Stimulated activated effector memory CD8-positive, alpha-beta T cell treated with anti-CD3 and anti-CD28 coated beads, Interleukin-12 subunit alpha, Interleukin-12 subunit beta, amount 100 ng/mL, for 72 hours (primary cell): ENCODE measurements at places on chromosomes 12 and 14.

GRCh38 chr12:124430491-124430890, 135.6 kb downstream of the RFLNA start:
- DNase-seq = no peak

- DNase-seq = peak; percentile 83
Measured at GRCh38 chr12:118055144-118055557, 5.8 kb downstream of the WSB2 start.

DNA sequence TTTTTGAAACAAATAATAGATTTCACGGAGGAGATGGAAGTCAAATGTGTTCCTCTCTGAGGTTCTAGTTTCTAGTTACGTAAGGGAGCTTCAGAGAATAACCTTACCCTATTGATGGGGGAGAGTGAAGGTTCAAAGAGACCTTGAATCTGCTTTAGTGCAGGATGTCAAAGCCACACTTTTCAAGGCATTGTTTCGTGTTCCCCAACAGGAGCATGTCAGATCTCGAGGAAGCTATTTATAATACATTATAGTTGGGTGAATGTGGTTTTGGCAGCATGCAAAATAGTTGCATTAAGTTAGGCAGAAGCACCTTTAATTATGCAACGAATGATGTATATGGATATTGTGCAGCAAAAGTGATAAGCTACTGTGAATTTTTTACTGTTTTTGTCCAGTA, 614.9 kb downstream of the SLC16A7 start:
- DNase-seq = no peak

GRCh38 chr12:123873793-123874192, 98.8 kb downstream of the CCDC92 start:
- DNase-seq = no peak

DNA sequence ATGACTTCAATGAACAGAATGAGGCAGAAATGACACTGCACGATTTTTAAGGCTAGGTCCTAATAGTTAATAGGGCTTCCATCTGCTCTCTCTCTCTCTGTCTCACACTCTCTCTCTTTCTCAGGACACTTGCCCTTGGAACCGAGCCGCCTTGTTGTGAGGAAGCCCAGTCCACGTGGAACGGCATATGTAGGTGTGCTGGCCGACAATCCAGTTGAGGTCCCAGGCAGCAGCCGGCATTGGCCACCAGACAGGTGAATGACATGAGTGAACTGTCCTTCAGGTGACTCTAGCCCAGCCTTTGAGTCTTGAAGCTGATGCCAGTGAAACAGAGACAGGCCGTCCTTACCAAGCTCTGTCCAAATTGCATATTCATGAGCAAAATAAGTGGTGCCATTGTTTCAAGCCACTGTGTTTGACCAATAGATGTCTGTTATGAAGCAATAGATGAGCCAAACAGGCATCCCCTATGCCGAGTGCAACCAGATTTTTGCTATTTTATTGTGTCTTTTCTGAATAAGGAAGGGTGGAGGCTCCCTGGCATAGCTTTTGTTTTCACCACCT, 217.5 kb upstream of the LHX5 start:
- DNase-seq = no peak

- no peak for DNase-seq
Measured at GRCh38 chr12:55467836-55468235, 2.1 kb downstream of the OR6C70 start.

DNA sequence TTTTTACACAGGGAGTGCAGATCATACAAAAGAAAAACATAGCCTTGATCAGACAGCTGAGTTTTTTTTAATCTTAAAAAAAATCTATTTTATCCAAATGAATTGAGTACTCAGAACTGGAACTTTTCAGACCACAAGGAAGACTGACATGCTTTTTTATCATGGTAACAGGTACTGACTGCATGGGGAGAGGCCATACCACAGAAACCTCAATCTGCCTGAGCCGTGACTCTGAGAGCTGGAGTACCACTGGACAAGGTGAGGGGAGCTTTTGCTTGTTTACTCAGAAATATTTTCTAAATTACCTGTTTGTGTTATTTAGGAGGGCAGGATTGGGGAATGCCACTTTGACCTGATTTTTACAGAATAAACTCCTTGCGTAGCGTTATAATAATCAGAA, 143.9 kb downstream of the ALX1 start:
- DNase-seq = no peak

DNA sequence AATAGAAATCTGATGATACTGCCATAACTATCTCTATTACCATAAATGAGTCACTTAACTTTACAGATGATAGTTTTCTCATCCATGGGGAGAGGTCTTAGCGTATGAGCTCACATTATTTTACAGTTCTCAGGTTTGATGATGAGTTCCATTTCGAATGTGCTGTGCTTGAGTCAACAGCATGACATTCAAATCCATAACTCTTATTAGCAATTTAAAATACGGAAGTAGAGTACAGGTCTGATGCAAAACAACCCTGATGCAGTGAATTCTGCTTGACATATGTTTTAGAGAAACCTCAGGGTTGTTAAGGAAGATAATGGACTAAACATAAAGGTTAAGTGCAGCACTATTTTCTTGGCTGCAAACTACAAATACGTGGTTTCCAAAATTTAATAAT, 30.0 kb downstream of the C14orf39 start:
- no peak for DNase-seq

DNA sequence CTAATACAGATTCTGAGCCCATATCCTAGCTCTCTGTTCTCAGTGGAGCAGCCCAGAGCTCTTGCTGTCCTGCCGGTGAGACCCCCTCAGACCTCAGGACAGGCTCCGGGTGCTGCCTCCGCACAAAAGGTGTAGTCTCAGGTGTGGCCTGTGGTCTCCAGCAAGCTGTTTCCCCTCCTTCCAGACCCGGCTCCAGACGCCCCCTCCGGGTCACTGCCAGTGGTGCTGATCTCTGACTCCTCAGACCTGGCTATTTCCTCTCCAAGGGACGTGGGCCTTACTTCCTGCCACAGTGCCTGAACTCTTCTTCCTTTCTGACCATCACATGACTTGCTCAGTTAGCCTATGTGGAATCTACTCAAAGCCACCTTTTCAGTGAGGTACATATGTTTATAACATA, 337.5 kb downstream of the GLT1D1 start:
- DNase-seq = no peak

GRCh38 chr14:92785667-92786426, 8.3 kb upstream of the GOLGA5 start:
- DNase-seq = no peak

DNA sequence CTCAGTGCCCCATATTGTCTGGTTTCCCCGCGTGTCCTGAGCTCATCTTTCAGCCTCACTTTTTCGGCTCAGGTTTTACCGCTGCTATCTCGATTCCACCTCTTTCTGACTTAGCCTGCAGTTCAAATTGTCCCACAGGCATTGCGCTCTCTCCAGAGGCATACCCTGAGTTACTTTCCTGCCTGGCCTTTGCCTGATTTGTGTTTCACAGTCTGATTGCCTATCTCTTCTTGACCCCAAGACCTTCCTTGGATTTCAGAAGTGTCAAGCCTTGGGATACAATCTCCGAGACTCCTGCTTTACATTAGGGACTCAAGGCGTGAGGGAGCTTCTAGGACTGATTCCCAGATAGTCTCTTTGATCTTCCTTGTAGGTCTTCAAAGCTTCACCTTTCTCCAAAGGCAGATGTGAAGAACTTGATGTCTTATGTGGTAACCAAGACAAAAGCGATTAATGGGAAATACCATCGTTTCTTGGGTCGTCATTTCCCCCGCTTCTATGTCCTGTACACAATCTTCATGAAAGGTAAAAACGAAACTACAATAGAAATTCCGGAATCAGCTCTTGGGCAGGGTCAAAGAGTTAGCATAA, 629 bp downstream of the LETMD1 start:
- DNase-seq = no peak

GRCh38 chr12:116977465-116978380, 67.0 kb downstream of the FBXW8 start:
- DNase-seq = no peak

GRCh38 chr14:42140831-42141279, 534.2 kb downstream of the LRFN5 start:
- DNase-seq = no peak

- DNase-seq = no peak
Measured at GRCh38 chr12:3881281-3881950, 8.2 kb upstream of the PARP11 start.

DNA sequence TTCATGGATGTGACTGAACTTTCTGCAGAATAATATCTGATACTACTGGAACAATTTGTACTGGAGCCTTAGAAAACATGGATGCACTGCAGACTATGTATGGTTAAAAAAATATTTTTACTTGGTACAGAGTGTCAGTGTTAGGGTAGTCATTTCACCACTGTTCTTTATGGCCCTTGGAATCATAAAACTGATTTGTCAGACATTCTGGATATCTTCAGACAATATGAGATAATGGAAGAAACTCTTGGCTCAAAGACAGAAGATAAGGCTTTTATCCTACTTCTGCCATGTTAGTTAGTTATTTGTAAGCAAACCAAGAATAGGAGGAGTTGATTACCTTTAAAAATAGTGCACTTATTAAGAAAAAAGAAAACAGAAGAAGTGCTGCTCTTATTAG, 209.4 kb downstream of the LRIG3 start:
- no peak for DNase-seq

DNA sequence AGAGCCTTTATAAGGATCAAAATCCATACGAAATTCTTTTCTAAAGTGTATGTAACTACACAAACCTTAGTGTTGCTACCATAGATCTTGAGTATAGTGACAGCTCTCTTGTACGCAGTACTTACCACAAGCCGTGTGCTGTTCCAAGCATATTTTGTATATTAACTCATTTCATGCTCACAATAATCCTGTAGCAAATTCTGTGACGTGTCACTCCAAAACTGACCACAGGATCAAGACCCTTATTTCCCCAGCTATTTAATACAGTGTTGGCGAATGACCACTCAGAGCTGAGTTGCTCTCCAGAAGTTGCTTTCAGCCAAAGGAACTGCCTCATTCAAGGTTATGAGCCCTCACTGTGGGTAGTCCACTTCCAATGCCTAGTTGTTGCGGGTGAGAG, 169.8 kb downstream of the BTG1 start:
- DNase-seq = no peak

GRCh38 chr12:27673101-27673718, 23.0 kb upstream of the REP15 start:
- DNase-seq = no peak

DNA sequence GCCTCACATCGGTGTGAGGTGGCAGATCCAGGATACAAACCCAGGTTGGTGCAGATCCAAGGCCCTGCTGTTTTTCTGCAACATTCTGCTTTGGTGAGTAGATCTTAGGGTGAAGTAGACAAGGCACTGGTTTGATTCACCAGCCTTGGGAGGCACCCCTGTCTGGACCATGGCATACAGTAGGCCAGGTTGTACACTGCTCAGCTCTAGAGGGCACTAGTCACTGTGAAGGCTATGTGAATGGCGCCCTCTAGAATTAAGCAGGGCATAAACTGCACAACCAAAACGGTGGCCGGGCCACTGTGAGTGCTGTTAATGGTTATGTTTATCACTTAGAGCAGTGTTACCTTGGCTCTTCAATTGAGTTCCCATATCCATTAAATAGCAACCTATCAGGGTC, 280.6 kb upstream of the PWP1 start:
- peak; percentile 54 for DNase-seq

DNA sequence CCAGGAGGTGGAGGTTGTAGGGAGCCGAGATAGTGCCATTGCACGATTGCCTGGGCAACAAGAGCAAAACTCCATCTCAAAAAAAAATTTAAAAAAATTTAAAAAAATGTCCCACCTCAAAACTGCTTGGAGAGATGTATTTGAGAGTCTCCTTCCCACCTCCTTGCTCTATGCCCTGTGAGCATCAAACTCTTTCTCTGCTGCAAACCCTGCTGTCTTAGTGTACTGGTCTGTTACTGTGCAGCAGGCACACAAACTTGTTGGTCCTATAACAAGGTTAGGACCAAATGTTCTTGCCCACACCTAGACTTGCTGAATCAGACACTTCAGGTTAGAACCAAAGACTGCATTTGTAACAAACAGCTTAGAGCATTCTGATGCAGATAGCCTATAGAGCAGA, 153.5 kb upstream of the FUT8 start:
- no peak for DNase-seq

- no peak for DNase-seq
Measured at GRCh38 chr12:47558625-47559345, 147.0 kb downstream of the RPAP3 start.

DNA sequence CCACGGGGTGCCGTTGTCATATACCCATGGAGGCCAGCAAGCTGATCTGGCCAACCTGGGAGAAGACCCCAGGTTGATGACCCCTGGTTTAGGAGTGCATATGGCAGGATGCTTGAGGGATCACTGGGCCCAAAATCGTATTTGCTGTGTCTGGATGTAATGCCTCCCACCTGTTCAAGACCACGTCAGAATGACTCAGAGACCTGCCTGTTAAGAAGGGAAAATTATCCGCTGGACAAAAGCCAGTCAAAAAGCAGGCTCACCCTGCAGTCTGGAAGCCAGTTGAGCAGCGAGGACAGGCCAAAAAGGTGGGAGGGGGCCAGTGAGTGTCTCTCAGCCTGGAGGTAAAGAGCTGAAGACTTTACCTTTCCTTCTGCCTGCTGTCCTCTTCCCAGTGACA, 449.2 kb downstream of the DPF3 start:
- no peak for DNase-seq

DNA sequence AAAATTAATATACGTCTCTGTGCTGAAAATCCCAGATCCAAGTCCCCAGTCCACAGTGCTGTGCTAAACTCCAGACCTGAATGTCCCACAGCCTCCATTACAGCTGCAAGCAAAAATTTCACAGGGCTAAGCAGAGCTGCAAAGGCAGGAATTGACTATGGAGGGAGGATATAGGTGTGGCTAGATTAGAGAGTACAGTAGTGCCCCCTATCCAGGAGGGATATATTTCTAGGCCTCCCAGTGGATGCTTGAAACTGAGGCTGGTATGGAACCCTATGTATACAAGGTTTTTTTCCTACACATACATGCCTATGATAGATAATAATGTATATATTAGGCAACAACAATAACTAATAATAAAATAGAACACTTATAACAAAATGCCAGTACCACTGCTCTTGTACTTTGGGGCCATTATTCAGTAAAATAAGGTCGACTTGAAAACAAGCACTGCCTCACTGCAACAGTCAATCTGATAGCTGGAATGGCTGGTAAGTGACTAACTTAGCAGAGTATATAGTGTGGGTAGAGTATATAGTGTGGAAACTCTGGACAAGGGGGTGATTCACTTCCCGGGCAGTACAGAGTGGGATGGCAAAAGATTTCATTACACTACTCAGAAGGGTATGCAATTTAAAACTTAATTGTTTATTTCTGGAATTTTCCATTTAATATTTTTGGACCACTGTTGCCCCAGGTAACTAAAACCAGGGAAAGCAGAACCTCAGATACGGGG, 82.7 kb downstream of the C14orf132 start:
- DNase-seq = no peak

GRCh38 chr12:83823386-83824045, 1089.1 kb downstream of the SLC6A15 start:
- no peak for DNase-seq

- DNase-seq = no peak
Measured at GRCh38 chr14:40221428-40221827, 789.2 kb upstream of the FBXO33 start.

- no peak for DNase-seq
Measured at GRCh38 chr12:28027328-28027727, 54.8 kb upstream of the PTHLH start.
